ENCODE measurements at places on chromosomes 7 and 10.

DNA sequence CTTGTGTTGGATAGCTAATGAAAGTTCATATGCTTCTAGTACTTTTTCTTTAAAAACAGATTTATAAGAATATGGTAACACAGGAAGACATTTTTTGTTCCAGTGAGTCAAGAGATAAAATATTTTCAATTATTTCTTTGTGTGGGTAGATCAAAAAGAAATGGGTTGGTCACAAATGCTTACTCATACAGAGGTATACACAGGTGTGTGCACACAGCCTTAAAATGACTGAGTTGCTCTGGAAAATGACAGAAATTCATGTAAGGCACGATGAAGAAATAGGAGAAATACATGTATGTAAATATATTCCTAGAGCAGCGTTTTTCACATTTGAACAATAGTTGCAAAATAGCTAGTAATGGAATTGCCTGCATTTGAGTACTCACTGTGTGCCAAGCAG, 66.0 kb downstream of the ST7 start:
- no peak for DNase-seq

- DNase-seq, result no peak
These were observed 17.4 kb downstream of the KLHL7 start for GRCh38 chr7:23123007-23123406.

DNA sequence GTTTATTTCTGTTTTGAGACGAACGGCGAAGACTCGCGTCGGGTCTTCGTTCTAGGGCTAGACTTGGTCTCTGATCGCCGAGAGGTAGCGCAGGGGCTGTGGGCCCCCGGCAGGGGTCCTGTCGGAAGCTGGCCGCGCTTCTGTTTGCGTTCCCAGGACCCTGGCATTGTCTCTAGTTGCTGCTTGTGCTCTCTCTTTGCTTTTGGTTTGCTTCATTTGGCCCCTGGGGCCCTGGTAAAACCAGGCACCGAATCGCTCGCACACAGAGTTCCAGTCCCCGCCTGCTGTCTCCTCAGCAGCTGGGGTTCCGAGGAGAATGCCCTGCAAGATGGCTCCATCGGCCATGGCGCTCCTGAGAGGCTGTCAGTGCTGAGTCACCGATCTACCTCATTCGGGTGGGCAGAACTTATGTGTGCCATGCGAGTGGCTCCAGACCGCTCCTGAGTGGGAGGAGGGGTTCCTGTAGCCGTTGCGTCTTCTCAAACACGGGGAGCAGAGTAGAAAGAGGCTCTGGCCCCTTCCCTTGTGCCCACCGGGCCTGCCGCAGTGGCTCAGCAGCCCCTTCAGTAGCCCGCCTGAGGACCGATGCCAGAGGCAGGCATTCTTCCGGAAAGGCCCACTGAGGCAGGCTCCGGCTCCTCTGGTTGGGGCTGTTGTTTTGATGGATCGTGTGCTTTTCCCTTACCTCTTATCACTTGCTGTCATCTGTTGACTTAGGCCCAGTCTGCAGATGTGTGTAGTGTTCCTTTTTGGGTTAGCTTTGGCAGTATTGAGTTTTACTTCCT, 826 bp downstream of the CHPF2 start:
- peak; percentile 54 for DNase-seq

DNA sequence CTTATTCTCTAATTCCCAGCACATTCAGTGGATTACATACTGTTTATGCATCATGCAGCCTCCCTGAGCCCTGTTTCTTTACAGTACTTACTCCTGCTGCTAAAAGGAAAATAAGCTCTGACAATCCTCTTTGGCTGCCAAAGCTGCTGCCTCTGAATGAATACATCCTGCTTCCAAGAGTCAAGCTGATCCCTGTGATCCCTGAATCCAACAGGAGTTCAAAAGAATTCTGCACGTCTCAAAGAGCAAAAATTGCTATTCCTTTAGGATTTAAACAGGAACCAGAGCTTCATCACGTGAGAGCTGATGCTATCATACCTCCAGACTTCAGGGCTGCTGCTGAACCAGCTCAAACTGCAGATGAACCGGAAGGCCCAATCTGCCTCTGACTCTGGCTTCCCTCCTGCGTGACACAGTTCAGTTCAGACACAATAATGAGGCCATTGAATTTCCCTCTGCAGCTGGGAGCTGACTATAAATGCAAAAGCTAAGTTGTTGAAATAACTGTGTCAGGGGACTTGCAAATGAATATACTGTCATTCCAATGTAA, 851.0 kb upstream of the PHF14 start:
- DNase-seq, result no peak

GRCh38 chr7:1052031-1052818, 7.9 kb downstream of the GPR146 start:
- no peak for DNase-seq

GRCh38 chr10:55058800-55059199, 257.8 kb upstream of the PCDH15 start:
- no peak for DNase-seq

GRCh38 chr10:110873951-110874350, 2.2 kb downstream of the PDCD4 start:
- DNase-seq, result no peak

DNA sequence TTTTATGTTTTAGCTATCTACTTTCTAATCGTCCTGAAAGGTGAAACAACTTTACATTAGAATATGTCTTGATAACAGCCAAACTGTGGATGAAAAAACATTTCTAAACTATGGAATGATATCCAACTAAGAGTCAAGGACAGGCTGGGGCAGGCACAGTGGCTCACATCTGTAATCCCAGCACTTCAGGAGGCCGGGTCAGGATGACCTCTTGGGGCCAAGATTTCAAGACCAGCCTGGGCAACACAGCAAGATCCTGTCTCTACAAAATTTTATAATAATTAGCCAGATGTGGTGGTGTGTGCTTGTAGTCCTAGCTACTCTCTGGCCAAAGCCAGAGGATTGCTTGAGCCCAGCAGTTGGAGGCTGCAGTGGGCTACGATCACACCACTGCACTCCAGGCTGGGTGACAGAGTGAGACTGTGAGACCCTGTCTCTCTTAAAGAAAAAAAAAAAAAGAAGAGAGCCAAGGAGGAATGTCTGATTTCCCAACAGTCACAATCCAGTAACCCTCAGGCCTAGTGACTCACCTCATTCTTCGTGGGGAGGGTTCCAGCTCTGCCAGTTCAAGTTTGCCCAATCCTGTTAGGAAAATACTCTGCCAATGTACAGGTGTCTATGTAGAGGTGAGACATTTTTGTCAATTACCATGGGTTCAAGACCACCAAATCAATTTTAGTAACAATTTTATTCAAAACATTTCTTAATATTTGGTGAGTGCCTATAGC, 14.6 kb upstream of the FZD1 start:
- no peak for DNase-seq

GRCh38 chr10:131876017-131876416, 24.8 kb upstream of the PPP2R2D start:
- DNase-seq, result no peak

- no peak for DNase-seq
These were observed 93.0 kb downstream of the HGF start for GRCh38 chr7:81676813-81677212.

DNA sequence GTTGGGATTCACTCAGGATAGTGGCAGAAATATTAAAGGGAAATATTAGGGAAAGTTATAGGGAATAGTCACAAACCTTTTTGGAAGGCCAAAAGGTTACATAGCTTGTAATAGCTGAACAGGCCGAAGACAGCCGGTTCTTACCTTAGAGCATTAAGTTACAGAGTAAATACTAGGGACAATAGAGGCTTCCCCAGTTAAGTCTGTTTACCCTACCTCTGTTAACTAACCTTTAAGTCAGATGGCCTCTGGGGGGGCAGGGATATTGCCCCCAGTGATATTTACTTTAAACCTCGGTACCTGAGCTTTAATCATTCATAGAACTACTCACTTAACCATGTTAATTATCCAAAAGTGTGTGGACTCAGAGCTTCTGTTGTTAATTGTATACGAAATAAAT, 7.4 kb downstream of the POLR1F start:
- no peak for DNase-seq

DNA sequence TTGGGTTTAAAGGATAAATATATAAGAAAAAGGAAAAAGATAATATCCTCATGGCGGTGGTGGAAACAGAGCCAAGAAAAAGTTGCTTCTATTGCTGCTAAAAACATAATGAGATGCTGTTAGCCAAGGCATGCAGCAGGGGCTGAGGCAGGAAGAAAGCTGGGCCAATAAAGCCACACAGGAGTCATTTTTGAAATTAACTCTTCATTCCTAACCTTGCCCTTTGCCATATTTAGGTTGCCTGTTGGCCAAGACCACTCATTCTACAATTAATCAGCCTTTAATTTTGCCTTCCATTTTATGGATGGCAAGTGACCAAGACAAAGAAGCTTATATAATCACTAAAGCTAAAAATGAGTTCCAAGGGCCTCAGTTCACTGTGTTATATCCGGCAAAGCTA, 58.2 kb downstream of the ARMH3 start:
- no peak for DNase-seq

DNA sequence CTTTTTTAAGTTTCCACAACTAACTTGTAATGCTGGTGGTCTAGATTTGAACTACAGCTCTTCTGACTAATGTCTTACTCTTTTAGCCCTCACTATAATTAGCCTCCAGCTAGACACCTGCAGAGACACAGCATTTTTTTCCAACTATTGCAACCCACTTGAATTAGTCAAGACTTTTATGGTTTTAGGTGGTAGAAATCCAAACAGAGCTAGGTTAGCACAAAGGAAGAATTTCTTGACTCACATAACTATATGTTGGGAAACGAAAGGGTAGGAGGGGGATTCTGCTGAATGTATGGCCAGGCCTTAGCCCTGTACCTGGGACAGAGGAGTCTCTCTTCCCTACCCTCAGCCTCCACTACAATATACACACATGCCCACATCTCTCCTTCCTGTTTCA, 586.1 kb downstream of the INHBA start:
- DNase-seq, result no peak

DNA sequence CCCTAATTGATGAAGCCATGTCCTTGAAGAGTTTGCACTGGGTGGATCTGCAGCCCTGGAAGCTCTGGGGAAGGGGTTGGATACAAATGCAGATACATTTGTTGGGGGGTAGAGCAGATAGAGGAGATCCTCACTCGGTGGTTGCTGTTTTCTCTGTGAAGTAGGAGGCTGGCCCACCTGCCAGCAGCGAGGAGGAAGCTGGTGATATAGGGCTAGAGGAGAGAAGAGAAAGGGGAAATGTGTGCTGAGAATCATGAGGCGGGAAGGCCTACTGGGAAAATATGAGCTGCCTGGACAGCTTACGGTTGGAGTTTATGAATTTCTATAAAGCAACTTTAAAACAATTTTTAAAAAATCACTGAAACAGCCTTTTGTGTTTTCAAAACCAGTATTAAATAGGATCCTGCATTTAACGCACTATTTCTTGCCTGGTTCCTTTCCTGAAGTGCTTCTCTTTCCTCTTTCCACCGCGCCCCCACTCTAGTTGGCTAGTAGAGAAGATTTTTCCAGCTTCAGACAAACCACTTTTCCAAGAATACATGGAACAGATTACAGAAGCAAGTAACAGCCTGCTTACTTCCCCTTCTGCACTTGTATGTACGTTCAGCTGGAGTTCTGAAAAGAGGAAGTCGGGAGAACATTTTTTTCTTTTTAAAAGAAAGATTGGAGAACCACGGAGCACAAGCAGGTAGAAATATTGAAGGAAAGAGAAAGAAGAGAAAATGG, 100.6 kb upstream of the GLCCI1 start:
- no peak for DNase-seq

GRCh38 chr7:133645884-133646391, 393.1 kb downstream of the EXOC4 start:
- DNase-seq, result no peak

DNA sequence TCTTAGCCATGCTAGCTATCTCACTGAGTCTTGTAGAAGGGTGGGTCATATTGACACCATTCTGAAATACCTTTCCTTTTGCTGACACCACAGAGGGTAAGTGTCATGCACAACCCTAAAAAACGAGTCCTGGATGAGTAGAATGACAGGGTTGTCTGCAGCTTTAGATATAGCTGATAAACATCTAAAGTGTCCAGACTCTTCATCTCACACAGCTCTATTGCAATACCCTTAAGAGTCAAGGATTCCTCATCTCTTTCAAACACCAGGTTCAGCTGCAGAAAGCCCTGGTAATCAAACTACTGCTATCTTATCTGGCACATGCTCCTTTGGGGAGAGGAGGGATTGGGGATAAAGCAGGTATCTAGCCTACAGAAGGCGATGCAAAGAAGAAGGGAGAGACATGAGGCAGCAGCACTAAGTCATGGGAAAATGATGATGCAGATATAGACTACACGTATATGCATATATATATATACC, 127.0 kb downstream of the ANK3 start:
- DNase-seq, result no peak

GRCh38 chr7:101538596-101539459, 90.3 kb downstream of the MYL10 start:
- peak; percentile 57 for DNase-seq

DNA sequence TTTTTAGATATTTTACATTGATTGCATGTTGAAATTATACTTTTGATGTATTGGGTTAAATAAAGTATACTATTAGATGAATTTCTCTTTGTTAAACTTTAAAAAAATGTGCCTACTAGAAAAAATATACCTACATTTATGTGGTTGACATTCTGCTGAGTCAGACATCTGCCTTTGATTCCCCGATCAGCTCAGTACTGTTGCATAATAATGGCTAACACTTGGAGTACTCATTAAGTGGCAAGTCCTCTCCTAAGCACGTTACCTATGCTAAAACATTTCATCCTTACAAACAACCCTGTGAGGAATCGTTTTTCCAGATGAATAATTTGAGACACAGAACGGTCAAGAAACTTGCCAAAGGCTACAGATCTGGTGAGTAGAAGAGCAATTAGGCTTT, 14.0 kb upstream of the SEM1 start:
- DNase-seq, result no peak

DNA sequence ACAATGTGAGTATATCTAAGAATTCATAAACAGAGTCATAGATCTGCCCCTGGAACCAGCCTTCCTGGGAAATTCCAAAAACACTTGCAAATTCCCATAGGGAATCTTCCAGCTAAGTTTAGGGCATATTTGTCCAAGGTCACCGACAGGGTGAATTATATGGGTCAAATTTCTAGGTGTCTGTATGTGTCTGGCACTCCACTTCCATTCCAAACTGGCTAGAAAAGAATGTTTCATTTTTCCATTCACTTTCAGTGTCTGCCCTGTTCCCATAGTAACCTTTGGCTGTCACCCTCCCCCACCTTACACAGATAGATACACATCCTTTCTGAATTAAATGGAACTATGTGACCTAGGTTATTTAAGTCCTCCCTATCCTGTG, 230.9 kb downstream of the CREB5 start:
- no peak for DNase-seq

GRCh38 chr10:9296190-9296589, 1241.7 kb downstream of the GATA3 start:
- no peak for DNase-seq

DNA sequence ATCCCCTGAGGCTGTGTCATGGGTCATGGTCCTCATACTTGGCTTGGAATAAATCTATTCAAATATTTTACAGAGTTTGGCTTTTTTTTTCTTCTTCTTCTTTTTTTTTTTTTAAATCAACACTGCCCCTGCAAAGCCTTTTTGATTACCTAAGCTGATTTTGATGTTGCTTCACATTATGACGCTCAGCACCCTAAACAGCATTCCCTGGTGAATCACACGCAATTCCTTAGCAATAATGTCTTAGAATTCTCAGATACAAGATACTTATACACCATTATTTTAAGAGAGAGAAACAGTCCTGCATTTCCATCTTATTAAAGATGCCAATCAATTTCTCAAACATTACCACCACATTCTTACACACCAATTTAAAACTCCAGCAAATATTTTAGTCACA, 323.7 kb upstream of the IGFBP3 start:
- no peak for DNase-seq

All from activated T-cell treated with anti-CD3 and anti-CD28 coated beads for 1 hour (primary cell).